Left renal cortex interstitium (tissue), 4 donors: ENCODE measurements at places on chromosomes 11 and 22. TPM values are rescaled to one million over a fixed set of nuclear protein-coding genes. Genes with fewer than 3 reads are reported as not detected.
A peak's percentile ranks its signal among the peaks of the same experiment; 100 is the strongest.

HBB gene
- 91.1 TPM for polyA plus RNA-seq

APOL6 gene
- 4.7 TPM for polyA plus RNA-seq

PDHX gene
- polyA plus RNA-seq: 41.6 TPM

OR10D3 gene
- polyA plus RNA-seq: not detected

ZBED5 gene
- polyA plus RNA-seq: 108 TPM

FOLR3 gene
- 2.5 TPM for polyA plus RNA-seq

DUSP8 gene
- 2.6 TPM for polyA plus RNA-seq

ANO3 gene
- 3.6 TPM for polyA plus RNA-seq

SYT8 gene
- polyA plus RNA-seq: 0.22 TPM

DNA sequence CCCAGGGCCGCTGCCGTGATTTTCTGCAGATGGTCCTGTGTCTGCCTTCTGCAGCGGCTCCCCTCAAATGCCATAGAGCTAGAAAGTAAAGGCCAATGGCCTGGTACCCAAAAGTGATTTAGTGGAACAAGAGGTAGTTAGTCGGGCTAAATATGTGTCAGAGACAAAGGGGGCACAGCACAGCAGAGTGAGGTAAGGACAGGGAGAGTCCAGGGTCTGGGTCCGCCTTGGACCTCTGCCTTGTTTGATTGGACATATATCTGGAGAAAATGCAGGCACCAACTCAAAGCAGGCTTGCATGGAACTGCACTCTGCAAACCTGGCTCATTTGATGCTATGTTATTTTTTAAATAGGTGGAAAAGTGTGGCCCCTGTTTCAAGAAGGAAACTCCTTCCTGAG is 249.6 kb upstream of the B3GAT1 start:
- DNase-seq: no peak

GRCh38 chr11:15627560-15627959 is 512.8 kb downstream of the INSC start:
- no peak for DNase-seq

- peak; percentile 7 for DNase-seq
These were observed 17.3 kb downstream of the TRAF6 start for GRCh38 chr11:36492724-36493304.

- no peak for DNase-seq
These were observed 151.7 kb downstream of the ADAMTS15 start for GRCh38 chr11:130600139-130600538.

GRCh38 chr11:122863704-122864326 is 18.7 kb upstream of the JHY start:
- peak; percentile 48 for DNase-seq

DNA sequence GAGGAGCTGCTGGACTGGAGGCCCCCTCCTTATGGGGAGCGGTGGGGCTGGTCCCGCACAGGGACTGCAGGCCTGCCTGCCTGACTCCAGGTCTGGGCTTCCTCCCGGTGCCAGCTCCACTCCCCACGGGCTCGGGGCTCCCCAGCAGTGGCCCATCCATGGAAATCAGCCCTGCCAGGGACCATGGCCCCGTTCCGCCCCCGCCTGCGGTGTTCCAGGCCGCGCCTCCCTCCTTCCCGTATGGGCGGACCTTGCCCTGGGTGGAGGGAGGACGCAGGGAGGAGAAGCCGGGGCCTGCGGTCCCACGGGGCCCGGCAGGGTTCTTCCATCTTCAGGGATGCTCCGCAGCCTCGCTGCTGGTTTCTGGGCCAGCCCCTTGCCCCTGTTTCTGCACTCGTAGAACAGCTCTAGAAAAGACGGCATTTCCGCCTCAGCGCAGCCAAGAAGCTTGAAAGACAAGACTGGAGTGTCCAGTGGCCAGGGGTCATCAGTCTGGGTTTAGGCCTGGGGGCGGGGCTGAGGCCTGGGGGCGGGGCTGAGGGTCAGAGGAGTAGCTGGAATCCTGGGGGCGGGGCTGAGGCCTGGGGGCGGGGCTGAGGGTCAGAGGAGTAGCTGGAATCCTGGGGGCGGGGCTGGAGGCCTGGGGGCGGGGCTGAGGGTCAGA is 1330.6 kb downstream of the BRD1 start:
- DNase-seq: no peak

- DNase-seq: no peak
These were observed 5.6 kb upstream of the KCTD17 start for GRCh38 chr22:37045958-37046357.

GRCh38 chr11:24122291-24122690 is 374.6 kb upstream of the LUZP2 start:
- no peak for DNase-seq

DNA sequence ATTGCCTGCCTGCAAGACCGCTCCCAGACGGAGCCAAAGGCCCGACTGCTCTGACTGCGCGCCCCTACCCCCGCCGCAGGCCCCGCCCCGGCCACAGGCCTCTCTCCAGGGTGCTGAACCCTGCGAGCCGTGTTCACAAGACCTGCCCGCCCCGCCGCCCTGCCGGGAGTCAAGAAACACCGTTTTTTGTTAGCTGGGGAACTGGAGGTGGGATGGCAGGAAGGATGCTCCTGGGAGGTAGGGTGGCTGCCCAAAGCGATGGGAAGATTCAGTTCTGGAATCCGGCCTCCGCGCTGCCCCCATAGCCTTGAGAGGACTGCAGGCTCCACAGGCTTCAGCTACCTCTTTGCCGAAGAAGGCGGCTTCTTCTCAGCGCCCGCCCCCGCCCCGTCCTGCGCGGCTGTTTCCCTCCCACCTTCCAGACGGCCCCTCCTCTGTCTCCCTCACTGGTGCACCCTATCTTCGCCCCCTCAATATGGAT is 2.7 kb upstream of the PDE2A start:
- peak; percentile 52 for DNase-seq

DNA sequence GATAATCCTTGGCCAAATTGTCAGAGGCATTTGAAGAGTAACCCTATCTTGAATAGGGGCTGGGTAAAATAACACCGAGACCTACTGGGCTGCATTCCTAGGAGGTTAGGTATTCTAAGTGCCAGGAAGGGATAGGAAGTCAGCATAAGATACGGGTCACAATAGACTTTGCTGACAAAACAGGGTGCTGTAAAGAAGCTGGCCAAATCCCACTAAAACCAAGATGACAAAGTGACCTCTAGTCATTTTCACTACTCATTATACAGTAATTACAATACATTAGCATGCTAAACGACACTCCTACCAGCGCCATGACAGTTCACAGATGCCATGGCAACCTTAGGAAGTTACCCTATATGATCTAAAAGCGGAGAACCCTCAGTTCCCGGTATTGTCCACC is 964 bp upstream of the REXO2 start:
- DNase-seq: no peak

- no peak for DNase-seq
These were observed 67.9 kb downstream of the KCNC1 start for GRCh38 chr11:17802491-17802890.

- DNase-seq: no peak
These were observed 31.4 kb downstream of the CHRDL2 start for GRCh38 chr11:74699615-74700396.

- DNase-seq: no peak
These were observed 8.2 kb upstream of the MUC5AC start for GRCh38 chr11:1149545-1149944.

DNA sequence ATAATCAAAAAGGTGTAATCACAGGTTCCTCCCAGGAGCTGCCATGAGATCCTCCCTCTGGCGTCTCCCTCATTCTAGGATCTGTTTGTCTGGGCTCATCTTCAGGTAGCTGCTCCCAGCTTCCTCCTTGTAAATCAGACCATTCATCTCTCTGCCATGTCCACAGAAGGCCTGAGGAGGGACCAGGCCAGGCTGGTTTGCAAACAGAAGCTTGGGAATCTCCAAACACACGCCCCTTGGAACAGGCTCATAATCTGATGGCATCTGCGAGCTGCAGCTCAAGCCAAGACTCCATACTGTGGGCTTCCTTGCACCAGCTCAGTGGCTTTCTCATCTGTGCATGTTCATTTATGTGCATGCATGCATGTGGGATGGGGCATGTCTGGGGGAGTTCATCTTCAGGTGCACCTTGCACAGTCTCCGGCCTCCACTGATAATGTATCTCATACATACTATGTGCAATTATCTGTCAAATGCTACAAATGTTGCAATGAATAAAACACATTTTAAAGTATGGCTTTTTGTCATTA is 134.9 kb downstream of the NXPE2 start:
- no peak for DNase-seq

DNA sequence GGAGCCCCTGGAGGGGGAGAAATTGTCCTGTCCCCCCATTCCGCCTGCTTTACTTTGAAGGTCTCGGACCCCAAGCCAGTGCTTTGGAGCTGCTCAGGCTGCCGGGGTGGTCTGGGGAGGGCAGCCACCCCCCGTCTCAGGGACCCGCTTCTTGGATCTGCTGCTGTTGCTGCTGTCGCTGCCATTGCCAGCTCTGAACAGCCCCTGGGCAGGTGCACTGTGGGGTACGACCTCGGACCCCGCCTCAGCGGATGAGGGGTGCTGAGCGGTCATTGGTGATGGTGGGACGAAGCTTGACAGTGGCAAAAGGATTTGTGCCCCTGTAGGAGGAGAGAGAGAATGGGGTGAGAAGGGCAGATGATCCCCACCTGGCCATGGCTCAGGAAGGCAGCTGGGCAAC is 1.1 kb upstream of the SLC16A8 start:
- DNase-seq: no peak

DNA sequence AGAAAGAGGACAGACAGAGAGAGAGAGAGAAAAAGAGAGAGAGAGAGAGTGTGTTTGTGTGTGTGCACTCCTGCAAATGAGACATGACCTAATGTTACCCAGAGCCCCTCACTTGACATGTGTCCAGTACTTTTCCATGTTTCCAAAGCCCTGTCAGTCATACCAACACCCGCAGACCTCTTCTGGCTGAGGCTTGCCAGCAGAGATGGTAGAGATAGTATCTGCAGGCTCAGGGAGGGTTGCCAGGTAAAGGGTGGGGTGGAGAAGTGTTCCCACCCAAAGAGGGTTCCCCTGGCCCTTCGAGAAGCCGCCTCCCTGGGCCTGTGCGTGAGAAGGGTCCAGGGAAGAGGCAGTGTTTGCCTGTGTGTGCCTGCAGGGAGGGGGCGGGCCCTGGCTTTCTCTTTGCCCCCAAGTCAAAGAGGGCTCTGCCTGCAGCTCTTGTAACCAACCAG is 40.7 kb downstream of the POU2F3 start:
- DNase-seq: no peak

- no peak for DNase-seq
These were observed 99.3 kb upstream of the RRM1 start for GRCh38 chr11:3995307-3995706.

- DNase-seq: no peak
These were observed 1682.4 kb downstream of the LRRC4C start for GRCh38 chr11:39777035-39777434.

GRCh38 chr11:57474017-57474802 is 13.9 kb downstream of the RTN4RL2 start:
- no peak for DNase-seq

DNA sequence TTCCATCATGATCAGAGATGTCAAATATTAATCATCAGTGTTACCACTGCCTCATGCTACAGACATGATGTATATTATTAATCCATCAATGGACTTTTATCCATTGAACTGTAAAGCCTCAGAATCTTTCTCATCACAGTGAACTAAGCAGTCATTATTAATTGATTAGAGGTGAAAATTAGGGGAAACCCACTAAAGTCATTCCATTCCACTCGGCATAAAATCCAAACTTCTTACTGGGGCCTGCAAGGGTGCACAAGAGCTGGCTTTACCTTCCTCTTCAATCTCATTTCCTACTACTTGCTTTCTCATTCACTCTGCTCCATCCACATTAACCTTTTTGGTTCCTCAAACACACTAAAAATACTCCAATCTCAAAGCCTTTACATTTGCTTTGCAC is 7.9 kb upstream of the CD44 start:
- no peak for DNase-seq

DNA sequence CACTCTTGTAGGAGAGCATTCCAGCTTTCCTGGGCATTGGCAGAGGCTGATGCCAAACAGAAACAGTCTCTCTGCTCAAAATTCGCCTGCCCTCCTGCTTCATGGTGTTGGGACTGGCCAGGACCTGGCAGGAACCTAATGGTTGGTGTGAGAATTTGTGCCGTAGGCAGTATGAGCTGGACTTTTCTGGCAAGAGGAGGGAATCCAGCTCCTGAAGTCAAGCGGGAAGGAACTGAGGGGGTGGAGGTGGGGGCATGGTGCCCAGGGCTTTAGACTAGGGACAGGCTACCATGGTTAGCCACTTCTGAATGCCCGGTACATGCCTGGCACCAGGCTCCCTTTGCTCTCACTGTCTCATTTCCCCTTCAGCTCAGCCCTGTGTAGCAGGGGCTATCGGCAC is 6.9 kb upstream of the TOMM22 start:
- no peak for DNase-seq

DNA sequence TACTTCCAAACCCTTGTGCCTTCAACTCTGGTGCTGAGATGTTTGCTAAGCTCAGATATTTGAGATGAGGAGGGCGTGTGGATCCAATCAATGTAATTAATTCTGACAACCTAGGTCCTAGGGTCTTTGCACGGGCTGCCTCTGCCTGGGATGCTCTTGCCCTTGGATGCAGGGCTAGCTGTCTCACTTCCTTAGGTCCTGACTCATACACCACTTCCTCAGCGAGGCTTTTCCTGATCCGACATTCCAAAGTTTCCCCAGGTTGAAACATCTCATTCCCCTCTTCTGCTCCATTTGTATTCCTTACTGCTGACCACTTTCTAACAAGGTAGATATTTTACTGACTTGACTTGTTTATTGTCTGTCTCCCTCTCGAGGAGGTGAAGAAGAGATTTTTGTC is 43.0 kb upstream of the NTM start:
- DNase-seq: no peak

DNA sequence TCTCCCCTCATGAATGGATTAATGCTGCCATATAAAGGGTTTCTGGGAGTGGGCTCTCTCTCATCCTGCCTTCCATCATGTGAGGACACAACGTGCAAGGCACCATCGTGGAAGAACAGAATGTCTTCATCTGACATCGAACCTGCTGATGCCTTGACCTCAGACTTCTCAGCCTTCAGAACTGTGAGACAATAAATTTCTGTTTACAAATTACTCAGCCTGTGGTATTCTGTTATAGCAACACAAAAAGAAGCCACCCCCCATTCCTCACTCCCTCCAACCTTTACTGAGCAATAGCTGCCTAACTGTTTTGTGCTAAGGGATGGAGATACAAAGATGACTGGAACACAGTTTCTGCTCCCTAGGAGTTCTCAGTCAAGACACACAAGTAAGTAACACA is 106.1 kb upstream of the PLET1 start:
- no peak for DNase-seq
